ENCODE measurements at places on chromosomes 16 and 17.
A peak's percentile ranks its signal among the peaks of the same experiment; 100 is the strongest.

GRCh38 chr17:83152227-83152744, 72.9 kb downstream of the METRNL start:
- DNase-seq: no peak

DNA sequence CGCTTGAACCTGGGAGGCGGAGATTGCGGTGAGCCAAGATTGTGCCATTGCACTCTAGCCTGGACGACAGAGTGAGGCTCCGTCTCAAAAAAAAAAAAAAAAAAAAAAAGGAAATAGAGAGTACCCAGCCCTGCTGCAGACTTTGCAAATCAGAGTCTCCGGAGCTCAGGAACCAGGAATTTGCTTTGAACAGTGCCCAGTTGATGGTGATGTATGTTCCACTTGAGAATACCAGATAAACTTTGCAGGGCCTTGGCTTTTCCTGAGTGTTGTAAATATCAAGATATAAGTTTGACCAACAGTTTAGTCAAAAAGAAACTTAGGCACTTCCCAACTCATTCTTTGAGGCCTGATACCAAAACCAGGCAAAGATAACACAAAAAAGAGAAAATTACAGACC, 30.6 kb upstream of the MAP3K14 start:
- DNase-seq: no peak

- DNase-seq: no peak
Measured at GRCh38 chr16:19474617-19475016, 47.3 kb downstream of the GDE1 start.

GRCh38 chr16:62933929-62934328, 897.7 kb upstream of the CDH8 start:
- no peak for DNase-seq

DNA sequence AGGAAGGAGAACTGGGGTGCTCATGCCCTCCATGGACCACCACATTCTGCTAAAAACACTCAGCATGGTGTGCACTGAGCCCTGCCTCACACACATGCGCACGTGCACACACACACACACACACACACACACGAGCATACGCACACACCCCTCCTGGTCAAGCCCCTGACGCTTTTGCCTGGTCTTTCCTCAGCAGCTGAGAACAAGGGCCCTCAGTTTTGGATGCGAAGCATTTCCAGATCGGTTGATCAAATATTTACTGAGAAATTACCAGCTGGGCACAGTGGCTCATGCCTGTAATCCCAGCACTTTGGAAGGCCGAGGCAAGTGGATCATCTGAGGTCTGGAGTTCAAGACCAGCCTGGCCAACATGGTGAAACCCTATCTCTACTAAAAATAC, 20.1 kb upstream of the RAI1 start:
- DNase-seq: no peak

DNA sequence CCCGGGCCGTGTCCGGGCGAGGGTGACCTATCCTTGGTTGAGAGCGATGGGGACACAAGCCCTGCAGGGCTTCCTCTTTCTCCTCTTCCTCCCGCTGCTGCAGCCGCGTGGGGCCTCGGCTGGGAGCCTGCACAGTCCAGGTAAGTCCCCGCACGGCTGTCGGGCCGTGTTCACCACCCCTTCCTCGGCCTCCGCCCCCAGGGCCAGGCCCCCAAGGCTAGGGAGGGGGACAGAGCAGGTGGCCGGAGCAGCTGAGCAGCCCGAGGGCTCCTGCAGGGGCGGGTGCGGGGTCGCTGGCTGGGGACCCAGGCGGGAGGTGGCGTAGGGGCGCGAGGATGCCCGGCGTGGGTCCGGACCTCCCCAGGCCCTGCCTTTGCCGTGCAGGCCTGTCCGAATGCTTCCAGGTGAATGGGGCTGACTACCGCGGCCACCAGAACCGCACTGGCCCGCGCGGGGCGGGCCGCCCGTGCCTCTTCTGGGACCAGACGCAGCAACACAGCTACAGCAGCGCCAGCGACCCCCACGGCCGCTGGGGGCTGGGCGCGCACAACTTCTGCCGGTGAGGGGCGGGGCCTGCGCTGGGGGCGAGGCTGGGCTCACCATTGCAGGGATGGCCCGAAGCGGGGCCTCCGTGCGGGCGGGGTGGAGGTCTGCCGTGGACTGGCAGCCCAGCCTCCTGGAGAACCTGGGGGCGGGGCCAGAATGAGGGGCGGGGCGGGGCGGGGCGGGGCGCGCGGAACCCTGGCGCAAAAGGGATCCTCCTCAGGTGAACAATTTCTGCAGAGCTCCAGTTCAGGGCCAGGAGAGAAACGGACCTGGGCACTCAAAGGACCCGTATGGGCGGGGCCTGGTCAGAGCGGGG, 631 bp downstream of the KREMEN2 start:
- DNase-seq: no peak

GRCh38 chr16:21283521-21284289, 5.6 kb upstream of the CRYM start:
- DNase-seq: peak; percentile 25

GRCh38 chr17:5466295-5466694, 2.5 kb downstream of the DHX33 start:
- DNase-seq: no peak

DNA sequence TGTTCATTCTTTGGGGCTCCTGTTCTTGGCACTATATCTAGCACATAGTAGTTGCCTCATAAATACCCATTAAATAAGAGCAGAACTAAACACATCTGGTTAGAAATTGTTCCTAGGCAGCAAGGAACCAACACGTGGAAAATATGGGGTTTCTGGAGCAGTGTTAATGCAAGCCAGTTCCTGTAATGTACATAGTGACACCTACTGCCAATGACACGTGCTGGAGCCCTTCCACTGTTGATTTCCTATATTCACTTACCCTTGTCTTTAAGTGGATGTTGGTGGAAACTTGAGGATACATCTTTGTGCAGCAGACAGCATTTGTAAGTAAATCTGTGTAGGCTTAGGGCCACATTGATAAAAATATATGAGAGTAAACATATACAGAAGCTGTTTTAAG, 1.6 kb upstream of the IRF8 start:
- no peak for DNase-seq

DNA sequence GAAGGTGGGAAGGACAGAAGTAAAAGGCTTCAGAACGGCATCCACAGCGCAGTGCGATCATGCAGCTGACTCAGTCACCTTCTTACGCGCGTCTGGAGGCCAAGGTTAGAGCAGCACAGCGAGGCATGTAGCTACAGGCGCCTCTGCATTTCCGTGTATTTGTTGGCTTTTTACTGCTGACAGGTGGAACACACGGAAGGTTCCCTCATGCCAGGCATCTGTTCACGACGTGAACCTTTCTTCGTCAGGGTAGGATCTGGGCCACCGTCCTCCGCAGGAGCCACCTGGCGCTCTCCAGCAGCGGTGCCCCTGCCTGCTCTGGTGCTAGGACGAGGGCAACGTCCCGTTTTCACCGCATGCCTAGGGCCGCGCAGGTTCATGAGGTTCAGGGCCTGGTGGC, 15.3 kb downstream of the TMEM204 start:
- DNase-seq: no peak

- DNase-seq: peak; percentile 76
Measured at GRCh38 chr17:82492643-82493225, 26.8 kb upstream of the FOXK2 start.

DNA sequence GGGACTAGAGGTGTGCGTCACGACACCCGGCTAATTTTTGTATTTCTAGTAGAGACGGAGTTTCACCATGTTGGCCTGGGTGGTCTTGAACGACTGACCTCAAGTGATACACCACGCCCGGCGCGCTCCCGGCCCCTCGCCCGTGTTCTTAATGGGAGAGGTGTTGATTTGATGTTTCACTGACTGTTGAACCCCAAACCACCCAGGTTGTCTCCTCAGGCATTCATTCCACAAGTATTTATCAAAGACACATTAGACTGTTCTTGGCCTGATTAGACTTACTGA, 1.4 kb downstream of the CENPN start:
- DNase-seq: no peak

DNA sequence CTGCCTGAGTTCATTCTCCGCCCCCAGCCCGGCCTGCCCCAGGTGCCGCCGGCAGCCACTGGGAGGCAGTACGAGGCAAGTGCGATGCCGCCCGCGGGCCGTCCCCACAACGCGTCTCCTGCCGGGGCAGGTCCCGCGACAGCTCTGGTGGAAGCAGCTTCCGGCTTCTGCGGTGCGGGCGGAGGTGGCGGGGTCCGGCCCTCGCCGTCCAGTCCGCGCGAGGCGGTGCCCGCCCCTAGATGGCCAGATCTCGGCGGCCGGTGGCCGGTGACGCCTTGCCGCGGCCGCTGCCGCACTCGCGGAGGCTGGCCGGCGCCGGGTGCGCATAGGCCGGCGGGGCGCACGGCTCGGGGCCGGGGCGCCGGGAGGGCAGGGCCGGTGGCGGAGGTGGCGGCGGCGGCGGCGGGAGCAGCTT, 1.8 kb downstream of the GJD3 start:
- DNase-seq: peak; percentile 70
